ENCODE measurements at places on chromosomes 2 and 18.

GRCh38 chr2:15808944-15809343 lies 131.4 kb upstream of the MYCN start:
- no peak for DNase-seq

DNA sequence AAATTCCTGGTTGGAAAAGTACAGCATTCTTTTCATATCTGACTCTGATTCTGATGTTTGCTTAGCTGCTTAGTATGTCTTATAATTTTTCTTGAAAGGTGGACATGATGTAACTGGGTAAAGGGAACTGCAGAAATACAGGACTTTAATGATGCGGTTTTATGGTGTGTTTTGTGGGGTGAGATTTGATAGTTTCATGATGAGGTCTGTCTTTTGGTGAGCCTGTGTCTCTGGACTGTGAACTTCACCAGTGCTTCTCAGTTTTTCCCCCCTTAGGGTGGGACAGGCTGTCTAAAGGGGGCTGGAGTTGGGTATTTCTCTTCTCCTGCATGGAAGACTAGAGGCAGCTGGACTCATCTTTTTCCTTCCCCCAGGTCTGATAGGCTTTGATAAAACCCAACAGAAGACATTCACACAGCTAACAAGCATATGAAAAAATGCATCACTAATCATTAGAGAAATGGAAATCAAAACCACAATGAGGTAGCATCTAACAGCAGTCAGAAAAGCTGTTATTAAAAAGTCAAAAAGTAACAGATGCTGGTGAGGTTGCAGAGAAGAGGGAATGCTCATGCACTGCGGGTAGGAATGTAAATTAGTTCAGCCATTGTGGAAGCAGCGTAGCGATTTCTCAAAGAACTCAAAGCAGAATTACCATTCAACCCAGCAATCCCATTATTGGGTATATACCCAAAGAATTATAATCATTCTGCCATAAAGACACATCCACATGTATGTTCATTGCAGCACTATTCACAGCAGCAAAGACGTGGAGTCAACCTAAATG lies 77.6 kb downstream of the EPC2 start:
- no peak for DNase-seq

DNA sequence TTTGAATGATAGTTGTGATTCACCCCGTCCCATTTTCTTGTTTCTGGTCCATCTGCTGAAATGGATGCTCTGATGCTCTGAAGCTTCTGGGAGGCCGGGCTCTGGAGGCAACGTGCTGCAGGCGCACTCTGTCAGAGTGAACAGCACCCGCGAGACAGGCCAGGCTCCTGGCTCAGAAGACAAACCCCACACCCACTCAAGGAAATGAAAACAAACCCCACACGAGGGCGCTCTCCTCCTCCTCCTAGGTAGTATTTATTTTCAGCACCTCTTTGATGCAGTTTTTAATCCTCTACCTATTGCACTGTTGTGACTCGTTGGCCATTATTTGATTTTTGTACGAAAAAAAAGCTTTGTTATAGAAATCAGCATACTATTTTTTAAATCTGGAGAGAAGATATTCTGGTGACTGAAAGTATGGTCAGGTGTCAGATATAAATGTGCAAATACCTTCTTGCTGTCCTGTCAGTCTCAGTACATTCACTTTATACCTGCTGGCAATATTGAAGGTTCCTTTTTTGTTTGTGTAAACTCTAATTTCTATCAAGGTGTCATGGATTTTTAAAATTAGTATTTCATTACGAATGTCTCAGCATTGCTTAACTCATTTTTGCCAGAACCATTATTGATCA lies 10.3 kb upstream of the CHST10 start:
- peak; percentile 74 for DNase-seq

GRCh38 chr2:176432434-176432833 lies 163.2 kb downstream of the MTX2 start:
- DNase-seq: no peak

GRCh38 chr18:22233266-22233665 lies 63.9 kb downstream of the GATA6 start:
- no peak for DNase-seq

GRCh38 chr2:128628206-128628605 lies 309.5 kb upstream of the HS6ST1 start:
- no peak for DNase-seq

DNA sequence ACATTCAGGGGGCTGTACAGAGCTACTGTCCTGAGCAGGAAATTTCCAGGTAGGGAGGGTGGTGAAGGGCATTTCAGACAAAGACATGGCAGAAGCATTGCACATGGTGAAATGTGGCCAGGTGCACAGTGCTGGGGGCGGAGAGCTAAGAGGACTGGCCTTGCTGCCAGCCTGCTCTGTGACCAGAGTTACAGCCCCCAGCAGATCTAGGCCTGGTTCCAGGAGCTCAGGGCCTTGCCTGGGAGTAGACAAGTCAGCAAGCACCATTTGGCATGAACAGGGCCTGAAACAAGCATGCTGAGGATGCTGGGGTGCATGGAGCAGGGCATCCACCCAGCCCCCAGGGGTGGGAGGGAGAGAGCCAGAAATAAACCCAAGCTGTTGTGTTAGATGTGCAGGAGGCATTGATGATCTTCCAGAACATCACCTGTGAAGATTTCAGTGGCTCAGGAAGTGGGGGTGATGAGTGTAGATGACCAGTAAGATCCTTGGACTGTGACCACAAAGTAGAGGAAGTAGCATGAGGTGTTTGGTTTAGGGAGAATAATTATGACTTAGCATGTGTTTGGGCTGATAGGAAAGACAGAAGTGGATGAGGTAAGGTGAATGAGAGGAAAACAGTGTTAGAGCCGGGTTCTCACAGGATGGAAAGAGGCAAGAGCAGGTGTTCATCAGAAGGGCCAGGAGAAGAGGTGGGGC lies 61.1 kb downstream of the COA5 start:
- no peak for DNase-seq

- DNase-seq: no peak
Measured at GRCh38 chr18:36895606-36896005, 66.7 kb downstream of the KIAA1328 start.

- no peak for DNase-seq
Measured at GRCh38 chr18:449374-449773, 51.1 kb downstream of the COLEC12 start.

DNA sequence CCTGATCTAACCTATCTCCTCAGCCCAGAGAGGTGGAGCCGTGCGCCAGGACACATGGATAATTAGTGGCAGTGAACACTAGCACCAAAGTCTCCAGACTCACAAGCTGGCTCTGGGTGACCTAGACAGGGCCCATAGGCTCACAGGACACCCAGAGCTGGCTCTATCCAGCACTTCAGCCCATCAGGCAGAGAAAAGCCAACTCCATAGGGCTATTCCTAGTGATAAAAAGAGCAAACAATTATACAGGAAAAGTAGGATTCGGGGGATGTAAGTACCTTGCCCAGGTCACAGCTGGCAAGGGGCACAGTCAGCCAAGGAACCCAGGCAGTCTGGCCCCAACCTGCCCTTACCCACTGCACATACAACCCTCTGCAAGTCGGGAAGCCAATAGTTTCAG lies 178.6 kb downstream of the TNS1 start:
- no peak for DNase-seq

DNA sequence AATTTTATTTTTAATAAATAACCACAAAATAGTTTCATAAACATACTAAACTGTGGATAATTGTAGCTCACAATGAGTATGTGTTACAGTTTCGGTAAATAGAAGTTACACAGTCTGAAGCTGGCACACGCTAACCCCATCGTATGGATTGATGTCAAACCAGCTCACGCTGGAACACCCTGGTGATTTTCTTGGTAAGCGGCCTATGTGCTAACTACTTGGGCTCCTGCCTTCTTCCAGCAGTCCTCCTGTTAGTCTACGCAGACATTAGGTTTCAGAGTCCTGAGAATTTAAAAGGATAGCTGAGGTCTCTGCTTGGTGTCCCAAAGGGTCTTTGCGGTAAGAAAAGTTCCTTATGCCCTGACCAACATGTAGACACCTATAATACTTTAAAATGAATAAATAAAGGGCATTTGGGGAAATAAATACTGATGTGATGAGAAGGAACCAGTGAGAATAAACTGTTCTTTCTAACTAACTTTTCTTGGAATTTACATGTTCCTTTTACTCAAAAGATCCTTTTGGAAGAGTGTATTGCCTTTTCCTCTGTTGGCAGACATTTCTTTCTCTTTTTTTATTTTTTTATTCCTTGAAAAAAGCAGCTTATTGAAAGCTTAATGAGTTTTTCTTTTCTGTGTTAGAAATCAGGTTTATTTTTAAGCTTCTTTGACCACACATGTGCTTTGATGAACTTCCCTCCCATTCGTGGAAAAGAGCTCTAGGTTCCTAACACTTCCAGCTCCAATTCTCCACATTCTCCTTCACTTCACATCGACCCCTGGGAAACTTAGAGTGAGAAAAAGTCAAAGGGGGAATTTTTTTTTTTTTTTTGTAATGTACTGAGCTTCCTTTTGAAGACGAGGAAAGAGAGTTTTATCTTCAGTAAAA lies 322.2 kb downstream of the IRS1 start:
- DNase-seq: no peak

- DNase-seq: no peak
Measured at GRCh38 chr2:217108575-217109027, 248.7 kb upstream of the TNP1 start.

DNA sequence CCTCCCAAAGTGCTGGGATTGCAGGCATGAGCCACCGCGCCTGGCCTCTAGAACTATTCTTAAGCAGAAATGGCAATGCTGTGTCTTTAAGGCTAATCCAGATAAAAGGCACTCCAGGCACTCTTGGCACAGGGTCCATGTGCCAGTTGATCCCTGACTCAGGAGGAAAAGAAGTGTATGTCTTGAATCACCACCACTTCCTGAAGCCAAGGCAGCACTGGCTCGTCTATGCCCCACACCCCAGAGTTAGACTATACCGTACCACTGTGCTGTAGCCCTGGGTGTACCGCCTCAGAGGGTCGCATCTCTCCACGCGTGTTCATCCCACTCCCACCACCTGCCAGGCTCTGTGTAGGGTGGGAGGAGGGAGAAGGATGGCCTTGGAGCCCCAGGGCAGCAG lies 9.0 kb downstream of the TNFRSF11A start:
- no peak for DNase-seq

GRCh38 chr2:48048476-48049171 lies 142.3 kb upstream of the FBXO11 start:
- DNase-seq: no peak

GRCh38 chr18:8519102-8519501 lies 90.1 kb upstream of the RAB12 start:
- DNase-seq: no peak

DNA sequence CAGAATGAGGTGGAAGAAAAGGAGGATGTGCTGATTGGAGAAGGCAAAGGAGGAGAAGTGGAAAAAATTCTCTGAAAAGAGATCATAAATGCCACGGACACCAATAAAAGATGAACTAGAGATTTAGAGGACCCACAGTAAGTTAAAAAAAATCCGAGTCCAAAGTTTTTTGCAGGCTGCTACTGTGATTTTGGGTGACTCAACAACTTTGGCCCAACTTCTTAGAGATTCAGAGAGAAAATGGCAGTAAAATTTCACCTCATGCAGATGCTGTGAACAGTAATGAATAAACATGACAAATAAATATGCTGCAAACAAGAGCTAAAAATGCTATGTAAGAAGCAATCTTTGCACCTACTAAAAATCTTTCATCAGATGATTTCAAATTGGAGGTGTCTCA lies 176.9 kb upstream of the SESTD1 start:
- DNase-seq: no peak

- no peak for DNase-seq
Measured at GRCh38 chr2:237322564-237322963, 91.4 kb downstream of the COL6A3 start.

GRCh38 chr18:76436342-76436741 lies 58.7 kb downstream of the ZNF516 start:
- no peak for DNase-seq

- DNase-seq: no peak
Measured at GRCh38 chr2:149152469-149152953, 114.0 kb downstream of the LYPD6B start.

DNA sequence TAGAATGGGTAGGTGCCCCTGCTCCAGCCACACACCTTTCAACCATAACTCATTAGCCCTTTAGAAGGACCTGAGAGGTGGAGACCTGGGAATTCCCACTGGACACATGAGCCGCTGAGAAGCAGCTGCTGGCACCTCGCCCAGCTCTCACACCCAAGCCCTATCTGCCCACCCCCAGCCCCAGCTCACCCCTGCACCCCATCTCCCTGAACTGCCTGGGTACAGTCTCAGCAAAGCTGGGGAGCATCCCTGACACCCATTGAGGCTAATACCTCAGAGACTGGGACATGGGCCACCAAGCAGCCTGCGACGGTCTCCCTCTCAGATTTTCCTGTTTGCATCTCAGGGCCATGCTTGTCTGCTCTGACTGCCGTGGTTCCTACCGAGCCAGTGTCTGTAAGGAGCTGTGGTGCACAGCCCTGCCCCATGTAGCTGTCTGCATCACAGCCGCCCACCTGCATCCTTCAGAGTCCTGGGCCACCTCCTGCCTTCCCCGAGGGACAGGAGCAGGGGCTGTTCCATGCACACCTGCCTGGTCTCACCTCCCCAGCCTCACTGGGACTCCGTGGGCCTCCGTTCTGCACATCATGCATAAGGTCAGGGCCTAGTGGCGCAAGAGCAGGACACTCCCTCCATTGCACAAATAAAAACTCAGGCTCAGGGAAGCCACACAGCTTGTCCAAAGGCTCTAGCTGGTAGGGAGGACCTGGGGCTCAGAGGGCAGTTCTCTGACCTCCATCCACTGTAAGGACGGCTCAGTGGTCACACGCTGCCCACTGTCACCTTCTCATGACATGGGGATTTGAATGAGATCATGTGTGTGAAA lies 90.0 kb downstream of the SEPTIN10 start:
- peak; percentile 16 for DNase-seq

DNA sequence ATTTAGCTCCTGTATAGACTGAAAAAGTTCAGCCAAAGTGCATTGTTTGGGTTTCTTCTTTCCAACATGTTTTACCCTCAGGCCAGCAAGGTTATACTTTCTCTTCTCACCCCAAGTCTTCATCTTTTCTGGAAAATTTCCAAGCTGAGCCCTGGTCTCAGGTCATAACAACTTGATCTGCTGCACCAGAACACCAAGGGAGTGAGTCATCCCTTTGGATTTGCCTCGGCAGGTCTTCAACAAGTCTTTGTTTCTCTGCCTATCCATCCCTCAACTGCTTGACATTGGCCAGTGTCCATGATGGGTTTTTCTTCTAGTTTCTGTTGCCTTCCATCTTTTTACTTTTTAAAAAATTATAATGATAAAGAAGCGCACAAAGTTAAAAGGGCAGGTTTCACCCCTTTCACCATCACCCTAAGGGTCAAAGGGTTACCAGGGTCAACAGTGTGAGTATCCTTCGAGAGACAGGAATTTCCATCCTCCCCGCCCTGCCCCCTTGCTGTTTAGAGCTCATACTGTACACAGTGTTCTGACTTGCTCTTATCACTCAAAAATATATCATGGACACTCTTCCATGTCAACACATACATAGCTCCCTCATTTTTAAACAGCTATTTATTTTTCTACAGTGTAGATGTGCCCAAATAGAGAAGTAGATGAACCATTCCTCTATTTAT lies 5.7 kb upstream of the SPATS2L start:
- DNase-seq: no peak

- DNase-seq: no peak
Measured at GRCh38 chr2:119062179-119062578, 96.4 kb downstream of the C1QL2 start.

- DNase-seq: no peak
Measured at GRCh38 chr2:147041121-147041494, 803.7 kb upstream of the ACVR2A start.

Measured in posterior cingulate gyrus (tissue), 11 donors.